Activated CD4-positive, alpha-beta T cell treated with anti-CD3 and anti-CD28 coated beads for 24 hours (primary cell): ENCODE measurements at places on chromosomes 6 and 20.

DNA sequence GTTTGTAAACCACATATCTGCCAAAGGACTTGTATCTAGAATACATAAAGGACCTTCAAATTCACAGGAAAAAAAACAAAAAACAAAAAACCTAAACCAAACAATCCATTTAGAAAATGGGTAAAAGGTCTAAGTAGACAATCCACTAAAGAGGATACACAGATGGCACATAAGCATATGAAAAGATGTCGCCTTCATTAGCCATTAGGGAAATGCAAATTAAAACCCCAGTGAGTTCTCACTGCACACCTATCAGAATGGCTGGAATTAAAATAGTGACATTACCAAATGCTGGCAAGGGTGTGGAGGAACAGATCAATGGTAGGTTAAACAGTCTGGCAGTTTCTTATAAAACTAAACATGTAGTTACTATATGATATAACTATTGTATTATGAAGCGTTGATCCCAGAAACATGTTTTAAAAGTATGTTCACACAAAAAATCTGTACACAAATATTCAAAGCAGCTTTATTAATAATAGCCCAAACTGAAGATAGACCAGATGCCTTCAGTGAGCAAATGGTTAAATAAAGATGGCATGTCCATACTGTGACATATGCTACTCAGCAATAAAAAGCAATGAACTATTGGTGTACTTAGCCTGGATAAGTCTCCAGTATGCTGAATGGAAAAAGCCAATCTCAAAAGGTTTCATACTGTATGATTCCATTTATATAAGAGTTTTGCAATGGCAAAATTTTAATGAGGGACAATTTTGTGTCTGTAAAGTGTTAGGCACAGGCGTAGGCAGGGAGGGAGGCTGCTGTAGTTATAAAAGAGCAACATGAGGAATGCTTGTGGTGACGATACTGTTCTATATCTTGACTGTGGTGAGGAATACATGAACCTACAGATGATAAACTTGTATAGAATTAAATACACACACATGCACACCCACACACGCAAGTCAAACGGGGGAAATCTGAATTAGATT lies 43.9 kb downstream of the PLCB1 start:
- no peak for DNase-seq

- no peak for DNase-seq
These were observed 95.8 kb upstream of the GCM1 start for GRCh38 chr6:53244399-53244931.

GRCh38 chr6:145891126-145891525 lies 73.0 kb downstream of the SHPRH start:
- no peak for DNase-seq

GRCh38 chr6:158017621-158018040 lies 36.0 kb downstream of the SYNJ2 start:
- no peak for DNase-seq

GRCh38 chr6:111922454-111923297 lies 49.4 kb upstream of the FYN start:
- DNase-seq, result no peak

DNA sequence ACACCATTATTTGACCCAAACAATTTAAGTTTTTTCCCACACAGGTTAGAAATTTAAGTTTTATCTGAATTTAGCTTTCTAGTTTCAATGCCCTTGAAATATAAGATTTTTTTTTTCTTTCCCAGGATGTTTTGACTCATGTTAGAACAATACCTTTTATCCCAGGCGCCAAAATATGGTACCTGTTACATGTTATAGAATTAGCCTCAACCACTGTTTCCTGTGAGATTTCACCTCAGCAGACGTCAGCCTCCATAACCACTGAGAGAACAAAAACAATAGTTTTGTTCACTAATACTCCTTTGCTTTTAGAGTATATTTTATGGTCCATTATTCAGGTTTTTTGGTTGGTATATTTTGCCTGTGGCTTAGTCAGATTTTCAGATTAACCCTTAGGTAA lies 302.9 kb downstream of the CDKAL1 start:
- DNase-seq, result no peak

GRCh38 chr20:32980990-32981389 lies 23.2 kb downstream of the SUN5 start:
- no peak for DNase-seq

- DNase-seq, result no peak
These were observed 51.6 kb upstream of the FAM83D start for GRCh38 chr20:38874460-38875174.

- no peak for DNase-seq
These were observed 33.9 kb upstream of the OVOL2 start for GRCh38 chr20:18091623-18092022.

- DNase-seq, result no peak
These were observed 391.1 kb downstream of the BTBD9 start for GRCh38 chr6:38248500-38249234.

GRCh38 chr20:32069711-32070110 lies 17.7 kb downstream of the HCK start:
- DNase-seq, result no peak

- DNase-seq, result peak; percentile 11
These were observed 81.4 kb downstream of the JARID2 start for GRCh38 chr6:15327271-15327670.

DNA sequence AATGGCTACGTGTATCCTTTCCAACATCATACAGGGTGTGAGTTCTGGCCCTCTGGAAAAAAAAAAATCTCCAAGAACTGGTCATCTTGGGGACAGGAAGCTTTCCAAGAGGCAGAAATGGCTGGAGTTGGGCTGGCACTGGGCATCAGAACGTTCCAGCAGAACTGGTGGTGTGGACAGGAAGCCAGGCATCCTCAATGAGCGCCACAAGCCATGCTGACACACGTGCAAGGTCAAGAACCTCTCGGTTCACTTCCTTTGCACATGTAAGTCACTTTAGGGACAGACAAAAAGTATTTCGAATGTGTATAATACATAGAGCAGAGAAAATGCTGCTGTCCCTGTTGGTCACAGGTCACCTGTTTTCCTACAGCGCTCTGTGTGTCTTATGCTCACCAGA lies 27.4 kb upstream of the RIN2 start:
- no peak for DNase-seq

DNA sequence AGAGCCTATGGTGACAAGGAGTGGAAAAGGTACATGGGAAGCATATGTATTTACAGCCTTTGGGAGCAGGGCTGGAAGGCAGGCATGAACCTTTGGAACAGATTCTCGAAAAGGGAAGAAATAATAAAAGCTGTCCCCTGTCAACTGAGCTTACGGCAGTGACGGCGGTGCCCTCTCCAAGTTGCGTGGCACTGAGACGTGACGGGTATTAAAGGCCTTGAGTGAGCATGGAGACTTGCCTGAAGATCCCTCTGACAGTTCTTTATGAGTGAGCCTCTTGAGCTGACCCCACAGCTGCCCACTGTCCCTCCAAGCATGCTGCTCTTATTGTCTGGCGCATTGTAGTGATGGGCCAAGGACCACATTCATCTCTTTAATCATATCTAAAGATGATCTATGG lies 388.5 kb downstream of the ZFAND3 start:
- DNase-seq, result no peak

DNA sequence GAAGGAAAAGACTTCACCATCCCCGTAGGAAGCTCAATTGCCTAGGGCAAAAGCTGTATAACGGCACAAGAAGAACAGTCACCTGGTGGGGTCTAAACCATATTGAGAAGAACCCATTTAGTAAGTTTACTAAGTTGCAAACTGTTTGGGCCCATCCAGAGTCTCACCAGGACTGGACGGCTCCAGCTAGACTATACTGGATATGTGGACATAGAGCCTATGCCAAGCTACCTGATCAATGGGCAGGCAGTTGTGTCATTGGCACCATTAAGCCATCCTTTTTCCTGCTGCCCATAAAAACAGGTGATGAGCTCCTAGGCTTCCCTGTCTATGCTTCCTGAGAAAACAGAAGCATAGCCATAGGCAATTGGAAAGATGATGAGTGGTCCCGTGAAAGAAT lies 293.9 kb downstream of the RNGTT start:
- no peak for DNase-seq

- no peak for DNase-seq
These were observed 10.7 kb upstream of the SLC17A4 start for GRCh38 chr6:25743868-25744267.

- DNase-seq, result no peak
These were observed 1026.9 kb upstream of the ADGRB3 start for GRCh38 chr6:67608099-67608749.

DNA sequence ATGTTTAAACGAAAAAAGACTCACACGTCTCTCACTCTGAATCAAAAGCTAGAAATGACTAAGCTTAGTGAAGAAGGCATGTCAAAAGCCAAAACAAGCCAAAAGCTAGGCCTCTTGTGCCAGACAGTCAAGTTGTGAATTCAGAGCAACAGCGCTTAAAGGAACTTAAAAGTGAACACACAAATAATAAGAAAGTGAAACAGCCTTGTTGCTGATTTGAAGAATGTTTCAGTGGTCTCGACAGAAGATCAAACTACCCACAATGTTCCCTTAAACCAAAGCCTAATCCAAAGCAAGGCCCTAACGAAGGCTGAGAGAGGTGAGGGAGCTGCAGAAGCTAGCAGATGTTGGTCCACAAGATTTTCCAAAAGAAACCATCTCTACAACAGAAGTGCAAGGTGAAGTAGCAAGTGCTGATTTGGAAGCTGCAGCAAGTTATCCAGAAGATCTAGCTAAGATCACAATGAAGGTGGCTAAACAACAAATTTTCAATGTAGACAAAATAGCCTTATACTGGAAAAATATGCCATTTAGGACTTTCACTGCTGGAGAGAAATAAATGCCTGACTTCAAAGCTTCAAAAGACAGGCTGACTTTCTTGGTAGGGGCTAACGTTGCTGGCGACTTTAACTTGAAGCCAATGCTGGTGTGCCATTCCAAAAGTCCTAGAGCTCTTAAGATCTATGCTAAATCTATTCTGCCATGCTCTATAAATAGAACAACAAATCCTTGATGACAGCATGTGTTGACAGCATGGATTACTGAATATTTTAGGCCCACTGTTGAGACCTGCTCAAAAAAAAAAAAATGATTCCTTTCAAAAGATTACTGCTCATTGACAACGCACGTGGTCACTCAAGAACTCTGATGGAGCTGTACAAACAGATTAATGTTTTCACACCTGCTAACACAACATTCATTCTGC lies 40.3 kb downstream of the SEC63 start:
- DNase-seq, result no peak

- DNase-seq, result peak; percentile 20
These were observed at the start of gene LHFPL5 for GRCh38 chr6:35804996-35805736. Gene LHFPL5, plus strand, starts transcription at chr6:35805352. Its CDS starts 319 bp downstream, at chr6:35805671.

GRCh38 chr6:150865043-150865405 lies 478 bp upstream of the MTHFD1L start:
- no peak for DNase-seq

DNA sequence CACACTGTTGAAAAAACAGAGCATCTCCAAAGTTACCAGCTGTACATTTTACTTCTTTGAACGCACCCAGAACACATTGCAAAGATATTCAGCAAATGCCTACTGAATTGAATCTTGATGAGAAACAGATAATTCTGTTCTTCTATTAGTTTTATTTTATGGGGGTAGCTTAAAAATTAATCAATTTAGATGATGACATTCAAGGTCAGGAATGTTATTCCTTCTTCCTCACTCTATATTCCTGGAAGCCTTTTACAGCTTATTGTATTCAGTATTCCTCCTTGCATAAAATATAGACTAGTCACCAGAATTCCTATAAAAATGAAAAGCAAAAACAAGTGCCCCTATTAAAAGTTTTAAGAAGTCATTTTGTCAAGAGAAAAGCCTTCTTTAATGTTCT lies 21.4 kb upstream of the GMDS start:
- DNase-seq, result no peak

DNA sequence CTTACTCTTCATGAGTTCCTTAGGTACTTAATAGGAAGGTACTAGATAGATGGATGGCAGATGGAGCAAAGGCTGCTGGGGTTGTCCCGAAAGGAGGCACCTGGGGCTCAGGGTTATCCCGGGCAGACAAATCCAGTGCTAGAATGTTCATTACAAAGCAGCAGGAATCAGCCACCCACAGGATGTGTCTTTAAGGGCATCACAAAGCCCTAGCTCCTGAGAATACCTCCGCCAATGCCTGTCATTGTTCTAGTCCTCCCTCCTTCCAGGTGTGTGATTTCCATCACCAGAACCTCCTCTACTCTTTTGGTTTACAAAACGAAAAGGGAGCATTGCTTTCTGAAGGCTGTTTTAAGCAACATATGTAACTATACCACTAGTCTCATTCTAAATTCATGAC lies 138.1 kb downstream of the KIF6 start:
- no peak for DNase-seq

- no peak for DNase-seq
These were observed 41.7 kb upstream of the KLHL31 start for GRCh38 chr6:53707108-53707897.

DNA sequence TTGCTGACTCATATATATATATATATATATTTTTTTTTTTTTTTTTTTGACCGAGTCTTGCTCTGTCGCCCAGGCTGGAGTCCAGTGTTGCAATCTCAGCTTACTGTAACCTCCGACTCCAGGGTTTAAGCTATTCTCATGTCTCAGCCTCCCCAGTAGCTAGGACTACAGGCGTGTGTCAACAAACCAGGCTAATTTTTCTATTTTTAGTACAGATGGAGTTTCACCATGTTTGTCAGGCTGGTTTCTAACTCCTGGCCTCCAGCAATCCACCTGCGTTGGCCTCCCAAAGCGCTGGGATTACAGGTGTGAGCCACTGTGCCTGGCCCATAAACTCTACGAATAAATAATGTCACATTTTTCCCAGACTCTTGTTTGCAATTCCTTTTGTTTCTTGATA lies 4.8 kb downstream of the LRP11 start:
- DNase-seq, result no peak

GRCh38 chr6:36516559-36516958 lies 30.7 kb downstream of the STK38 start:
- DNase-seq, result no peak

- peak; percentile 65 for DNase-seq
These were observed 117.0 kb downstream of the RTN4IP1 start for GRCh38 chr6:106512048-106512967.

DNA sequence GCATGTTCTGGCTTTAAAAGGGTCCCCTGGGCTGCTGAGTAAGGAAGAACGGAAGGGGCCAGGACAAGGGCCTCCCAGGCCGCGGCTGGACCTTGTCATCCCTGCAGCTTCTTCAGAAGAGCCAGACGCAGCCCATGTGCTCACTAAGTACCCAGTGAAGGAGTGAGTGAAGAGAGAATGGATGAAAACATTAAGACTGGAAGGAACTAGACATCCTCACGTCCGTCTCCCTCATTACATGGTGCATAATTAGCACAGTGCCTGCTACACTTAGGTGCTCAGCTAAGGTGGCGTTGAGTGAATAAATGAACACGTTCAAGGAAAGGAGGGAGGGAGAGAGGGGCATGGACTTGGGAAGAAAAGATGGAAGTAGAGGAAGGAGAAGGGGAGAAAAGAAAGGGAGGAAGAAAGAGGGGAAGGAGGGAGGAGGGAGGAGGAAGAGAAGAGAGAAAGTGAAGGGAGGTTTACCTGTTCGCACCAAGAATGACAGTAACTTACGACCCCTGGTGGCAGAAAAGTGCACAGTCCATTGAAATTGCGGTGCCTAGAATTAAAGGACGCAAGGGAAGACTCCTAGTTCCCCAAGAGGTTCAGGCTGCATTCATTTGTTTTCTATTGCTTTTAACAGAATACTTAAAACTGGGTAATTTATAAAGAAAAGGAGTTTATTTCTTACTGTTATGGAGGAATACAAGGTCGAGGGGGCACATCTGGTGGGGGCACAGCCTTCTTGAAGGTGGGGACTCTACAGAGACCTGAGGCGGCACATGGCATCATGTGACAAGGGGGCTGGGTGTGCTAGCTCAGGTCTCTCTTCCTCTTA lies 8.0 kb downstream of the TP53RK start:
- DNase-seq, result peak; percentile 59

- no peak for DNase-seq
These were observed 71.4 kb upstream of the SCAF8 start for GRCh38 chr6:154661768-154662167.
